Activated effector memory CD4-positive, alpha-beta T cell treated with Interleukin-2 at 50 U/mL for 16 hours (primary cell): ENCODE measurements at places on chromosomes 1 and 21.

- DNase-seq: no peak
Measured at GRCh38 chr1:31932491-31933316, 5.5 kb downstream of the PTP4A2 start.

GRCh38 chr1:162279136-162279498, 97.5 kb downstream of the SPATA46 start:
- DNase-seq: no peak

GRCh38 chr1:56399795-56400194, 179.6 kb downstream of the PLPP3 start:
- DNase-seq: no peak

DNA sequence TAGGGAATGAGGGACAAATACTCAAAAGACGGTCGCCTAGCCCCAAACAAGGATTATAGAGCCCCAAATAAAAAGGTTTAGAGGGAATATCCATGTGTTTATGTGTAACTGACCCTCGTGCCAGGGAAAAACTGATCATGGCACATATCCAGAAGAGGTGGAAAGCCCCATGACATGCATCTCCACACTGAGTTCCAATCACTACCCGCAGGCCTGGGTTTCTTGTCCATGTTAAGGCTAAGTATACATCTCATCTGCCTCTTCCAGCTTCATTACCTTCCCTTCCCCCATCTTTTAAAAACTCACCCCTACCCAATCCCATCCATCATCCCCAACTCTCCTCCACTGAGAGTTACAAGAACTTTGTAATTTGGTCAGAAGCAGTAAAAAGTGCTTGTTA, 15.2 kb downstream of the GADD45A start:
- no peak for DNase-seq

- no peak for DNase-seq
Measured at GRCh38 chr21:30518876-30519275, 16.9 kb upstream of the KRTAP19-5 start.
